ENCODE measurements at places on chromosomes 4 and X. TPM values are rescaled to one million over a fixed set of nuclear protein-coding genes. Genes with fewer than 3 reads are reported as not detected.

Gene VCX3A
- total RNA-seq = not detected

Gene TGIF2LX
- not detected for total RNA-seq

Gene ARHGAP36
- not detected for total RNA-seq

Gene CCNA2
- 49.1 TPM for total RNA-seq

Gene PDLIM5
- 38.7 TPM for total RNA-seq

Gene MAGEA4
- total RNA-seq = not detected

Gene TMEM154
- 0.07 TPM for total RNA-seq

Gene P2RY8
- not detected for total RNA-seq

Gene CLIC2
- 0.15 TPM for total RNA-seq

Measured in A549 treated with CpdA at 1 μM for 4 hours (cell line).